Stomach (tissue), 19 donors: ENCODE measurements at places on chromosomes 12 and 14. TPM values are rescaled to one million over a fixed set of nuclear protein-coding genes. Genes with fewer than 3 reads are reported as not detected.

DNA sequence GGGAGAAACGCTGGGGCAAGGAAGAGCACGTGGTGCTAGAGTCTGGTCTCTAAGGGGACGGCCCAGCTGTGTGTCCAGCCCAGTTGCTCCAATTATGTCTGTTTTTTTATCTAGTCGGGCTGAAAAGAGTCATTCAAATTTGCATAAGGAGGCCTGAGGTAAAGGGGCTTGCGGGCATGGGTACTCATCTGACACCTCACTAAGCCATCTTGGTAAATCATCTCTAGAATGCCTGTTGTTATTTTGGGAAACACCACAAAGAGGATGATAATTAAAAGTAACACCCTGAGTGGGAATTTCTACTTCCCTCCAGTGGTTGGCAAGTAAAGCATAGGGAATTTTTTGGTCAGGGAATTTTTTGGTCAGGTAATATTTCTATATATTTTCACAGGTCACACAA lies 196.1 kb upstream of the ALG10B start:
- DNase-seq = no peak
- no peak overlapping the region for H3K27ac ChIP-seq
- no peaks in the 10 kb centered on the region for H3K27me3 ChIP-seq
- H3K4me3 ChIP-seq = no peak overlapping the region
- H3K36me3 ChIP-seq = no peaks in the 10 kb centered on the region

- H3K36me3 ChIP-seq = peaks cover 6% of the 10 kb centered on the region
- H3K27me3 ChIP-seq = no peaks in the 10 kb centered on the region
- H3K27ac ChIP-seq = peak overlapping the region; percentile 100
- peak overlapping the region; percentile 96 for H3K4me3 ChIP-seq
- peak; percentile 35 for DNase-seq
These were observed 1.2 kb downstream of the CLIP1 start for GRCh38 chr12:122421187-122421820.

GRCh38 chr12:8446642-8447547 lies 8.9 kb upstream of the CLEC6A start:
- DNase-seq = no peak
- no peaks in the 10 kb centered on the region for H3K36me3 ChIP-seq
- no peaks in the 10 kb centered on the region for H3K27me3 ChIP-seq
- no peak overlapping the region for H3K27ac ChIP-seq
- H3K4me1 ChIP-seq = no peaks in the 10 kb centered on the region

NRL gene
- total RNA-seq = 0.92 TPM

- H3K36me3 ChIP-seq = no peaks in the 10 kb centered on the region
- no peak overlapping the region for H3K27ac ChIP-seq
- H3K4me1 ChIP-seq = no peaks in the 10 kb centered on the region
- H3K4me3 ChIP-seq = no peak overlapping the region
- H3K27me3 ChIP-seq = no peaks in the 10 kb centered on the region
These were observed 1.4 kb downstream of the SERPINA9 start for GRCh38 chr14:94474581-94475031.

- no peaks in the 10 kb centered on the region for H3K36me3 ChIP-seq
These were observed 136.8 kb upstream of the PRKD1 start for GRCh38 chr14:30064454-30064853.

NANOG gene
- not detected for total RNA-seq

METTL25 gene
- 12.2 TPM for total RNA-seq

- H3K4me3 ChIP-seq = peak overlapping the region; percentile 67
- no peaks in the 10 kb centered on the region for H3K36me3 ChIP-seq
- H3K27me3 ChIP-seq = no peaks in the 10 kb centered on the region
- H3K4me1 ChIP-seq = peaks cover 24% of the 10 kb centered on the region
- peak overlapping the region; percentile 85 for H3K27ac ChIP-seq
These were observed 1.2 kb downstream of the PITPNM2 start for GRCh38 chr12:123149501-123150274.

- peak overlapping the region; percentile 99 for H3K27ac ChIP-seq
- H3K27me3 ChIP-seq = no peaks in the 10 kb centered on the region
- DNase-seq = no peak
- H3K4me3 ChIP-seq = peak overlapping the region; percentile 75
- H3K4me1 ChIP-seq = peaks cover 53% of the 10 kb centered on the region
- H3K36me3 ChIP-seq = no peaks in the 10 kb centered on the region
These were observed 2.1 kb downstream of the ITPK1 start for GRCh38 chr14:93113678-93114067.

INSM2 gene
- total RNA-seq = not detected

DNA sequence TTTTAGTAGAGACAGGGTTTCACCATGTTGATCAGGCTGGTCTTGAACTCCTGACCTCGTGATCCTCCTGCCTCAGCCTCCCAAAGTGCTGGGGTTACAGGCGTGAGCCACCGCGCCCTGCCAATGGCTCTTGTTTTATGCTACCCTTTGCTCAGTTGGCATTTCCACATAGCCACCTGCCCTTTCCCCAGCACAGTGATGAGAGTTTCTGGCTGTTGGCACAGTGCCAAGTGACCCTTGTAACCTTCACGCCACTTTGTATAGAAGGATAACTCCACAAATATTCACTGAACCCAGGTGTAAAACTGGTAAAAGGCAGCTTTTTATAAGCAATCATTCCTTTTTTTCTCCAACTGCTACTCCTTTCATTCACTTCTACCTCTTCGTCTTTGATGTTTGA lies 18.5 kb upstream of the CCDC175 start:
- H3K36me3 ChIP-seq = no peaks in the 10 kb centered on the region
- H3K27ac ChIP-seq = no peak overlapping the region
- no peaks in the 10 kb centered on the region for H3K4me1 ChIP-seq
- no peaks in the 10 kb centered on the region for H3K27me3 ChIP-seq

DNA sequence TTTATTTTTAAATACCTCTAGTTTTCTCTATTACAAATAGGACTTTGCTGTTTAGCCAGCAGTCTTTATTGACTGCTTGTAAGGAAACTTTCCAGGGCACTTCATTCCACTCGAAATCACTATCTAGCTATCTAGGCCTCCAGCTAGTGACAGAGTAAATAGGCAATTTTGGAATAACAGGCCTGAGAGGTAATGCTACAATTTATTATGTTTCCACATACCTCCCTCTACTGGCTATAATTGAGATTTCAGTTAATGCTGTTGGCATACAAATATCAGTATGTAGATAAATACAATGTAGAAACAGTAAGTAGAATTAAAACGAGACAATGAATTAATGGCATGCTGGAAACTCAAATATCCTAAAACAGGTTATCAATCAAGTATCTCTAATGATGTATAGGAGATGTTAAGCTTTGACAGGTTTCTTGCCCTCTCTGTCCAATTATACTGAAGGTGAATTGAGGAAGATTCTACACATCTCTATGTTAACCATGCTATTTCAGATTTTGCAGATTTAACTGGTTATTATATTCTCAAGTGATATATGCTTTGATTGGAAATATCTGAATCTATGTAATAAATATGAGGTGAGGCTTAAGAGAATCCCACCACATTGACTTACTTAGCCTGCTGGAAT lies 7.2 kb downstream of the DTD2 start:
- no peak overlapping the region for H3K4me3 ChIP-seq
- H3K27me3 ChIP-seq = no peaks in the 10 kb centered on the region
- peaks cover 32% of the 10 kb centered on the region for H3K36me3 ChIP-seq
- H3K4me1 ChIP-seq = peaks cover 24% of the 10 kb centered on the region
- H3K27ac ChIP-seq = no peak overlapping the region

DNA sequence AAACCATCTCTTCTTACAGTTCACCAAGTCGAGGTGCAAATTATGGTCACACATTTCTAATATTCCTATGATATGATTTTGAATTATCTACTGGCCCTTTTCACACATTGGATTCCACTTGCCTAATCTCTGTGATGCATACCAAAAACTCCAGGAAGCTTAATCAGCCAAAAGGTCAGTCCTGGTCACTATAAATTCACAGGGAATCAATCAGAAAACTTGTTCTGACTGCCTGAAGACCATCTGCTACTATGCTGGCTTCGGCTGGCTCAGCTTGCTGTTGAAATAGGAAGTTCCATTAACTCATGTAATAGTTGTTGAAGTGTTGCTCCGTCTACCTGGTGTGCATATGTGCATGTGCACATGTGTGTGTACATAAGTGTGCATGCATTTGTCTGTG lies 142.8 kb upstream of the FLRT2 start:
- no peaks in the 10 kb centered on the region for H3K4me1 ChIP-seq
- no peaks in the 10 kb centered on the region for H3K27me3 ChIP-seq
- DNase-seq = no peak
- no peak overlapping the region for H3K4me3 ChIP-seq
- H3K36me3 ChIP-seq = no peaks in the 10 kb centered on the region

DNA sequence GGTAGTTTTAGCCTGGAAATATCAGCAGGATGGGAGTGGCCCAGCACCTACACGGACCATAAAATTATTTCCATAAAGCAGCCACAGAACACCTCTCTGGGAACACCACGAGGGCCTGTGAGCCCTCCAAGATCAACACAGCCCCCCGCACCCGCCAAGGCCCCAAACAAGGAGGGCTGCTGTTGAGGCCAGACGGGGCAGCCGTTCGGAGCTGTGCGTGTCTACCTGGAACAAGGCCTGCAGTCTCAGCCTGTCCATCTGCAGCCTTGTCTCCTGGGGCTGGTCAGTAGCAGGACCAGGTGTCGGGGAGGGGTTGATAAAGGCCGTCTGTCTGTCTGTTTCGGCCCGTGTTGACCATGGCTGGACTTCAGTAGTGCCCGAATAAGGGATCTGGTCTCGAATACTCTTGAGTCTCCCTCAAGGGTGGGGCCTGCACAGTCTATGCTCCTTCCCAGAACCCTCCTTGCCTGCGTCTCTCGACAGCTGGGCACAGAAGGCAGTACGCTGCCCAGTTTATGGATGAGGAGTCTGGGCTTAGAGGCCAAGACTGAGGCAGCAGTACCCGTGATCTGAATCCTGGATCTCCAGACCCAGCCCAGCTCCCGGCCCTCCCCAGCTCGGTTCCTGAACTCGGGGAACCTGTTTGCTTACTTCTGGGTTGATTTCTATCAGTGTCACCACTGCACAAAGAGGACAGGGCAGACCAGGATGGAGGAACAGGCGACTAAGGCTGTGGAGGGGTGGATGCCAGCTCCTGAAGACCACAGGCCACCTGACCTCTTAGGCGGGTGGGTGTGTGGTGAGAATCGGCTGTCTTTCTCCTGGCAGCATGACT lies 23.1 kb upstream of the DLK1 start:
- peaks cover 5% of the 10 kb centered on the region for H3K4me1 ChIP-seq
- H3K27me3 ChIP-seq = no peaks in the 10 kb centered on the region
- no peak overlapping the region for H3K27ac ChIP-seq
- H3K4me3 ChIP-seq = no peak overlapping the region
- no peaks in the 10 kb centered on the region for H3K36me3 ChIP-seq

DNA sequence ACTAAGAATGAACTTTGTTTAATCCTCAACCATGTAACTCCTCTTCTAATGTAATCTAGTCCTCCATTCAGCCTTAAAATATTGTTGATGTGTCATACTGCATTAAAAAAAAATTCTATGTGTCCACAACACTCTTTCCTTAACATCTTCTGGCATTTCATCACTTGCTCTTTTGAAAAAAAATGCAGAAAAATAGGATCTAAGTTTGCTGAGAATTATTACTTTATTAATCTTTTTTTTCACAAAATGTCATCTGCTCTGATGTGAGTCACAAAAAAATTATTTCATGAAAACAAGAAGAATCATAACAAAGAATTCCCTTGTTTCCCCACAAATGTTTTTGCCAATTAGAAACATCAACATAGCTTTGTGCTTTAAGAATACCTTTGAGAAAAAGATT lies 410.1 kb upstream of the MGAT4C start:
- no peaks in the 10 kb centered on the region for H3K27me3 ChIP-seq
- H3K36me3 ChIP-seq = no peaks in the 10 kb centered on the region
- no peaks in the 10 kb centered on the region for H3K4me1 ChIP-seq

DNA sequence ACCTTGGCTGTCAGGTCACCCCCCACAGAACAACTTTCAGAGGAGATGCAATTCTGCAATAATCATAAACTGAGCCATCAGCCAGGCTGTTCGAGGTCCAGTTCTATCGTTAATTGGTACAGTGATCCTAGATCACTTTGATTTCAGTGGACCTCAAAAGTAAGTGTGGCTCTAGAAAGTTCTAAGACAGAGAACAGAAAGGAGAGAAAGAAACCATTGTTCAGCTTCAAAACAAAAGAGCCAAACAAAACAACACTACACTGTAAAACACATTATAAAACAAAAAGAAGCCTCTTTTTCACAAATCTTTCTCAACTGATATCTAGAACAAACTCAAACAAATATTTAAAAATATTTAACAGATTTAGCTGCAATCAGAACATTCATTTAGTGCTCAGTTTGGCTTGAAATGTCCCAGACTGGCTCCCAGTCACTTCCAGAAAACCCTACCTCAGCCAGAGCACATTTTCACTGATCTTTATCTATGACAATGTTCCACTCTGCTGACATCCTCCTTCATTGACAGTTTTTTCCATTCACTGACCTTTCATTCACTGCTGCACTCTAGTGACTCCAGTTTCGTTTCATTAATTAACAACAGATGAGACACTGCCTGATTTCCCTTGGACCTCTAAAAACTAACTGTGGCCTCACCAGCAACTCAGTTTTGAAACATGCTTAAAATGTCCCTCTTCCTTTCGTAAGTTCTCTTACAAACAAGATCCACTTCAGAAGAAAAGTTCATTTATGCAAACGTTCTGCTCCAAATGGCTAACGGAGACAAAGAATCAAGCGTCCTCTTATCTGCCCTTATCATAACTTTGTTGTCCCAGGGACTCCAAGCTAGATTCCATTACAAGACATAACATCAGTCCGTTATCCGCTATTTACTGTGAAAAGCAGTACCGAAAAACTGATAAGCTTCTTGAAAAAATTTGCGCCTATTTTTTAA lies 56.8 kb downstream of the DUSP16 start:
- DNase-seq = peak; percentile 68
- H3K27me3 ChIP-seq = no peaks in the 10 kb centered on the region
- peaks cover 52% of the 10 kb centered on the region for H3K4me1 ChIP-seq
- H3K36me3 ChIP-seq = no peaks in the 10 kb centered on the region
- H3K4me3 ChIP-seq = no peak overlapping the region
- peak overlapping the region; percentile 72 for H3K27ac ChIP-seq

GRCh38 chr12:6810758-6811157 lies 10.9 kb upstream of the GPR162 start:
- H3K4me1 ChIP-seq = no peaks in the 10 kb centered on the region
- H3K4me3 ChIP-seq = no peak overlapping the region
- H3K36me3 ChIP-seq = peaks cover 4% of the 10 kb centered on the region
- DNase-seq = no peak

ACVRL1 gene
- 54.7 TPM for total RNA-seq

DNA sequence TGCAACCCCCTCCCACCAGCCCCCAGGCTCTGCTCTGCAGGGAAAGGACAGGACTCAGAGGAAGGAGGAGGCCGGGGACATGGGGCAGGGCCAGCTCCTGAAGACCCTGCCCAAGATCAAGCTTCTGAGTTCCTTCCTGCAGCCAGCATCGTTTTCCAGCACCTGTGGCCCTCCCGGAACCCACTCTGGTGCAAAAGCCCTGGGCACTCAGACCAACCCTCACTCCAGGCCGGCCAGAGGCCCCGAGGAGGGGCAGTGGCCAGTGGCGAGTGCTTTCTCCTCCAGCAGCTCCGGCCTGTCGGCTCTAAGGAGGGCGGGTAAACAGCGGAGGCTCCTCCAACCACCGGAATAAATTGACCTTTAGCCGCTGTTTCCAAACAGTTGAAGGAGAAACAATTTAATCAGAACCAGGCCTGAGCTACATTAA lies 10.8 kb downstream of the TMEM179 start:
- H3K4me3 ChIP-seq = no peak overlapping the region
- H3K27me3 ChIP-seq = no peaks in the 10 kb centered on the region
- no peak overlapping the region for H3K27ac ChIP-seq
- no peak for DNase-seq

PLA2G1B gene
- total RNA-seq = not detected
